ENCODE measurements at places on chromosomes 7 and 10. TPM values are rescaled to one million over a fixed set of nuclear protein-coding genes. Genes with fewer than 3 reads are reported as not detected.

The CCDC7 gene
- total RNA-seq = 11.6 TPM

DNA sequence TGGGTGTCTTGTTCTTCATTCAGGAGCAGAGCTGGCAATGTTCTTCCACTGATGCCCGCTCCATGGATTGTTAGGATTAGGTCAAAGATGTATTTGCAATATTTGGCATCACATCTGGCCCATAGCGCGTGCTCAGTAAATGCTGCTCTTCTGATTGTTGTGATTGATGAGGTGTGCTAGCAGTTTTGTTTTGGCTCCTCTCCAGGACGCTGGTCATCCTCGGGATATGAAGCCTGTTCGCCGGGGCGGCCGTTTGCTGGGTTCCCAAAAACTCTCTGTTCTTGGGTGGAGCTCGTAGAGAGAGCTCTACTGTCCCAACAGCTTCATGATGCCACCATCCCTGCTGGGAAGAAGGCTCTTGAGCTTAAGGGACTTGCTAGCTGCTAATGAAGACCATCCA lies 96.9 kb downstream of the XRCC2 start:
- no peaks in the 10 kb centered on the region for H3K4me1 ChIP-seq
- no peak overlapping the region for H3K4me3 ChIP-seq
- peaks cover 4% of the 10 kb centered on the region for H3K27me3 ChIP-seq

GRCh38 chr7:135175931-135176330 lies 5.4 kb upstream of the CYREN start:
- no peaks in the 10 kb centered on the region for H3K27me3 ChIP-seq
- no peak overlapping the region for H3K27ac ChIP-seq
- no peaks in the 10 kb centered on the region for H3K4me1 ChIP-seq

The PRKCQ gene
- 46.7 TPM for total RNA-seq

DNA sequence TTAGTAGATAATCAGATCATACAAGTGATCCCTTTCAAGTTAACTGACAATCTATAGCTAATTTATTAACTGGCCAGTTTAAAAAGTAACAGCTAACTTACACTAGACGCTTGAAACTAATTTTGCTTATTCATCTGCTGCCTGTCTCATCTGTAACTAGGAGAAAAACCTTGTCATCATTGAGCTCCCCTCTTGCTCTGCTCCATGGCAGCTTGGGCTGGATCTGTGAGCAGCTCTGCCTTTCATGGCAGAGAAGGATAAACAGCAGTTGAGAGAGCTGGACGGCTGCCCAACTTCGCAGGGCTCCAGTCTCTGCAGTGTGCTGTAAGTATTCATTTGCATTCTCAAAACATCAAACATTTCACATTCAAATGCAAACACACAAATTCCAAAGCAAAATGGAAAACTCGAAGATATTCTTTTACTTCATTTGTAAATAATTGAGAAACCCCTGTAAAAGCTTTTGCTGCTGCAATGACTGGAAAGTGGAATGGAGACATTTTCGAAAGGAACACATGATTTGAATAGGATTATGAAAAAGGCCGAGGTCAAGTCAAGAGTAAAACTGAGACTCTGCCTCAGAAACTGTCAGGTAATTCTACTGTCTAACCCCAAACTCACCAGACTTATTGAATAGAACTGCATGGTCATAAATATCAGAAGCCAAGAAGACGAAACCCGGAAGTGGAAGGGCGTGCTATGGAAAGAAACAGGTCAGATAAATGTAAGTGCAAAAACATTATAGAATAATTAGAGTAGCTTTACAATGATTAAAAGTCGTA lies 17.6 kb downstream of the SLC35B4 start:
- H3K36me3 ChIP-seq = peaks cover 19% of the 10 kb centered on the region
- no peak overlapping the region for H3K4me3 ChIP-seq
- no peak for DNase-seq
- H3K4me1 ChIP-seq = no peaks in the 10 kb centered on the region
- no peak overlapping the region for H3K27ac ChIP-seq

- no peaks in the 10 kb centered on the region for H3K36me3 ChIP-seq
- H3K27me3 ChIP-seq = peaks cover 16% of the 10 kb centered on the region
- H3K27ac ChIP-seq = no peak overlapping the region
- H3K4me3 ChIP-seq = no peak overlapping the region
- no peak for DNase-seq
Measured at GRCh38 chr7:123580406-123581161, 21.0 kb upstream of the ASB15 start.

DNA sequence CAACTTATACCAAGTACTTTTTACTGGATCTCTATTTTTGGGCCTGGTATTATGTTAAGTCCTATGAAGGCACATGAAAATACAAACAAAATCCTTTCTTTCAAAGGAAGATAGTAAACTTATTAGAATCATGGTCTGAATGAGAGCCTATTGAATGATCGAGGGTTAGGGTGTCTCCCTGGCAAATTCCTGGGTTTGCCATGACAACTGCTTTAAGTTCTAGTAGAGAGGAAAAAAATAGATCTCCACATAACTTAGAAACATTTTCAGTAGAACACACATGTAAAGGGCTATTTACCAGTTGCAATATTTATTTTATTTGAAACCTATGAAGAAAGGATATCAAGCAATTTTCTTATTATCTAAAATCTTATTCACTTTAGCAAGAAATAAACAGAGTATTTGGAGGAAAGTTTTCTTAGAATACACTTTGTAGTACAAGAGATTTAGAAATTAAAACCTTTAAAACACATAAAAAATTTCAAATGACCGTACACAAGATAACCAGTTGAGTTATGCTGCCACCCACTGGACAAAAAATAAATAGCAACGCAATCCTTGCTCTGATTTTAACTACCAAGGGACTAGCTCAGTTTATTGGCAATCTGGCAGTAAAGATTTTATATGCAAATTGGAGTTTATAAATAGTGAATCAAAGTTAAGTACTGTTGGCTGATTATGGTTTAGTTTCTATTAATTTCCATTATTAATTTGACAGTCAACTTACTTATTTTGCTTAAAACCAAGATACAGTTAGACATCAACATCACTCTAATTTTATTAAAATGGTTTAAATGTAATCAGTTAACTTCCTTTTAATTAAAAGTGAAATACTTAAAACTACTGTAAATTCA lies 33.9 kb downstream of the CACUL1 start:
- peaks cover 7% of the 10 kb centered on the region for H3K4me1 ChIP-seq
- no peaks in the 10 kb centered on the region for H3K27me3 ChIP-seq
- no peaks in the 10 kb centered on the region for H3K36me3 ChIP-seq
- H3K4me3 ChIP-seq = no peak overlapping the region

Data from CD8-positive, alpha-beta memory T cell (primary cell).